ENCODE measurements at places on chromosomes 6 and 20. TPM values are rescaled to one million over a fixed set of nuclear protein-coding genes. Genes with fewer than 3 reads are reported as not detected.
A peak's percentile ranks its signal among the peaks of the same experiment; 100 is the strongest.

SNRPB gene
- total RNA-seq, result 49.3 TPM

GMDS gene
- 7.2 TPM for total RNA-seq

- peaks cover 14% of the 10 kb centered on the region for H3K27me3 ChIP-seq
- H3K4me3 ChIP-seq, result peak overlapping the region; percentile 67
- peaks cover 50% of the 10 kb centered on the region for H3K4me1 ChIP-seq
- peak overlapping the region; percentile 80 for H3K27ac ChIP-seq
Observed at GRCh38 chr6:42103753-42104094, 38.7 kb downstream of the C6orf132 start.

- H3K4me1 ChIP-seq, result peaks cover 11% of the 10 kb centered on the region
- H3K27me3 ChIP-seq, result peaks cover 21% of the 10 kb centered on the region
- H3K36me3 ChIP-seq, result no peaks in the 10 kb centered on the region
- no peak overlapping the region for H3K27ac ChIP-seq
- DNase-seq, result no peak
Observed at GRCh38 chr6:41652866-41653652, 14.8 kb downstream of the MDFI start.

STMND1 gene
- not detected for total RNA-seq

RAET1L gene
- not detected for total RNA-seq

METTL24 gene
- total RNA-seq, result 1.2 TPM

DNA sequence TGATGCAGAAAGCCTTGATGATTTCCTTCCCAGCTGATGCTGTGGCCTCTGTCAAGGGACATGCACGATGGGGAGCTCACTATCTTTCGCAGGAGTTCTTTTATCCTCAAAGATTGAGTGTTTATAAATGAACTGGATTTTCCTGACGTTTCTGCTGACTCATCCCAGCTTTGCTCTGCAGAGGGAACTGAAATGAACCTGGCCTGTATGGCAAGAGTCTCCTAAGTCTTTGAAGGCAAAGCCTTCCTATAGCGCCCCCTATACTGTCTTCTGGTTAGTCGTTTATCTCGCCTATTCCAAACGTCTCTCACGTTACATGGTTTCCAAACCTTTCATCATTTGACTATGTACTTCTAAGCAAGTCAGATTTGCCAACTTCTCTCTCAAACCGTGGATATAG lies 565.3 kb downstream of the KIF16B start:
- H3K27ac ChIP-seq, result no peak overlapping the region
- peaks cover 17% of the 10 kb centered on the region for H3K4me1 ChIP-seq
- DNase-seq, result no peak

- no peaks in the 10 kb centered on the region for H3K36me3 ChIP-seq
- DNase-seq, result no peak
- no peak overlapping the region for H3K4me3 ChIP-seq
- no peaks in the 10 kb centered on the region for H3K27me3 ChIP-seq
Observed at GRCh38 chr6:122818866-122819265, 29.8 kb downstream of the SMPDL3A start.

GRCh38 chr6:6583836-6584235 lies 4.7 kb upstream of the LY86 start:
- peaks cover 18% of the 10 kb centered on the region for H3K4me1 ChIP-seq
- H3K27ac ChIP-seq, result no peak overlapping the region
- H3K36me3 ChIP-seq, result no peaks in the 10 kb centered on the region
- DNase-seq, result no peak

GRCh38 chr20:48329031-48329615 lies 498.7 kb downstream of the PREX1 start:
- peaks cover 13% of the 10 kb centered on the region for H3K27me3 ChIP-seq
- H3K4me1 ChIP-seq, result peaks cover 13% of the 10 kb centered on the region
- no peak for DNase-seq
- H3K4me3 ChIP-seq, result no peak overlapping the region
- H3K27ac ChIP-seq, result no peak overlapping the region

ESR1 gene
- 1.6 TPM for total RNA-seq

DNA sequence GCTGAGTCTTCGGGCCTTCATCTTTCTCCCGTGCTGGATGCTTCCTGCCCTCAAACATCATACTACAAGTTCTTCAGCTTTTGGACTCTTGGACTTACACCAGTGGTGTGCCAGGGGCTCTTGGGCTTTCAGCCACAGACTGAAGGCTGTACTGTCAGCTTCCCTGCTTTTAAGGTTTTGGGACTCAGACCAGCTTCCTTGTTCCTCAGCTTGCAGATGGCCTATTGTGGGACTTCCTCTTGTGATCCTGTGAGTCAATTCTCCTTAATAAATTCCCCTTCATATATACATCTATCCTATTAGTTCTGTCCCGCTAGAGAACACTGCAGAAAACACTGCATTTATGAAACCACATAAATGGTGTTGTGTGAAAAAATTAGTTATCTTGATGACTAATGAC lies 13.9 kb upstream of the BCLAF1 start:
- H3K27me3 ChIP-seq, result no peaks in the 10 kb centered on the region
- no peaks in the 10 kb centered on the region for H3K36me3 ChIP-seq
- no peak for DNase-seq

GRCh38 chr6:21740376-21741124 lies 147.0 kb downstream of the SOX4 start:
- DNase-seq, result no peak
- no peaks in the 10 kb centered on the region for H3K27me3 ChIP-seq
- peaks cover 24% of the 10 kb centered on the region for H3K4me1 ChIP-seq
- peak overlapping the region; percentile 22 for H3K27ac ChIP-seq
- H3K4me3 ChIP-seq, result no peak overlapping the region

ZSCAN16 gene
- 2.1 TPM for total RNA-seq

GNRH2 gene
- not detected for total RNA-seq

DNA sequence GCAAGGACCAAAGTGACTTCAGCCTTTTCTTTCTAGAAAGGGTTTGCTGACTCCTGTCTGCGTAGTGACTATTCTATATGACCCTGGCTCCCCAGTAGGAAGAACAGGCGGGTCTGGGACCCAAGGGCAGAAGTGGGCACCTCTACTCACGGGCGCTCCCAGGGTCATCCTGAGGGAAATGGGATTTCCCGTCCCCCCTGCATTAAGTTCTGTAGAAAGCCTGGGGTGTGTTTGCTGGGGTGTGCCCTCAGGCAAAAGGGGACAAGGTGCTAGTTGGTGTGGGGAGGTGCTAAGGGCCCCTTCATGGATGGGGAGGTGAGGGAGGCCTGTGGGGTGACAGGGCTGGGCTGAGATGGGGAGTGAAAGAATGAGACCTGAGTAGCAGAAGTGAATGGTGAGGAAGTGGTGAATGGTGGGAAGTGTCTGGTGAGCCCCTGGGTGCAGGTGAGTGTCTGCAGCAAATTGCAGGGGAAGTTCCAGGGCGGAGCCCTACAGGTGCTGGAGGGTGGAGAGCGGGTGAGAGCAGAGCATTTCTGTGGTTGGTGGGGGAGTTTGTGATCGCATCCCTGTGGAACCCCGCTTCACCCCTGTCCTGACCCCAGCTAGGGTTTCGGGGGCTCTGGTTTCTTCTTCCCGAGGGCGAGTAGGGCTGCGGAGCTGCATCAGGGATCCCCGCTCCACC lies 21.1 kb downstream of the RAET1L start:
- no peak overlapping the region for H3K27ac ChIP-seq
- H3K27me3 ChIP-seq, result peaks cover 82% of the 10 kb centered on the region
- H3K4me1 ChIP-seq, result peaks cover 18% of the 10 kb centered on the region

OR10C1 gene
- total RNA-seq, result not detected

WFDC2 gene
- not detected for total RNA-seq

APOBEC2 gene
- 219 TPM for total RNA-seq

- no peak overlapping the region for H3K27ac ChIP-seq
- H3K36me3 ChIP-seq, result no peaks in the 10 kb centered on the region
- peaks cover 4% of the 10 kb centered on the region for H3K4me1 ChIP-seq
Observed at GRCh38 chr6:119479860-119480655, 130.5 kb upstream of the MAN1A1 start.

NMBR gene
- total RNA-seq, result not detected

LY6G6C gene
- not detected for total RNA-seq

- no peaks in the 10 kb centered on the region for H3K36me3 ChIP-seq
- no peak overlapping the region for H3K27ac ChIP-seq
Observed at GRCh38 chr20:29297411-29298270, 1959.8 kb upstream of the DEFB115 start.

- peak overlapping the region; percentile 97 for H3K27ac ChIP-seq
- H3K4me1 ChIP-seq, result peaks cover 49% of the 10 kb centered on the region
- H3K4me3 ChIP-seq, result peak overlapping the region; percentile 45
- H3K27me3 ChIP-seq, result no peaks in the 10 kb centered on the region
- DNase-seq, result no peak
Observed at GRCh38 chr6:20217891-20218290, 5.6 kb upstream of the MBOAT1 start.

- H3K4me1 ChIP-seq, result no peaks in the 10 kb centered on the region
- H3K4me3 ChIP-seq, result no peak overlapping the region
Observed at GRCh38 chr6:150915880-150916265, 50.4 kb downstream of the MTHFD1L start.

GRCh38 chr6:166166314-166167257 lies 1.1 kb downstream of the TBXT start:
- DNase-seq, result no peak
- H3K4me1 ChIP-seq, result peaks cover 38% of the 10 kb centered on the region
- peaks cover 100% of the 10 kb centered on the region for H3K27me3 ChIP-seq
- no peaks in the 10 kb centered on the region for H3K36me3 ChIP-seq
- H3K27ac ChIP-seq, result no peak overlapping the region
- no peak overlapping the region for H3K4me3 ChIP-seq

RFX6 gene
- not detected for total RNA-seq

C20orf204 gene
- total RNA-seq, result 0.55 TPM
